ENCODE measurements at places on chromosomes 11 and 22.

DNA sequence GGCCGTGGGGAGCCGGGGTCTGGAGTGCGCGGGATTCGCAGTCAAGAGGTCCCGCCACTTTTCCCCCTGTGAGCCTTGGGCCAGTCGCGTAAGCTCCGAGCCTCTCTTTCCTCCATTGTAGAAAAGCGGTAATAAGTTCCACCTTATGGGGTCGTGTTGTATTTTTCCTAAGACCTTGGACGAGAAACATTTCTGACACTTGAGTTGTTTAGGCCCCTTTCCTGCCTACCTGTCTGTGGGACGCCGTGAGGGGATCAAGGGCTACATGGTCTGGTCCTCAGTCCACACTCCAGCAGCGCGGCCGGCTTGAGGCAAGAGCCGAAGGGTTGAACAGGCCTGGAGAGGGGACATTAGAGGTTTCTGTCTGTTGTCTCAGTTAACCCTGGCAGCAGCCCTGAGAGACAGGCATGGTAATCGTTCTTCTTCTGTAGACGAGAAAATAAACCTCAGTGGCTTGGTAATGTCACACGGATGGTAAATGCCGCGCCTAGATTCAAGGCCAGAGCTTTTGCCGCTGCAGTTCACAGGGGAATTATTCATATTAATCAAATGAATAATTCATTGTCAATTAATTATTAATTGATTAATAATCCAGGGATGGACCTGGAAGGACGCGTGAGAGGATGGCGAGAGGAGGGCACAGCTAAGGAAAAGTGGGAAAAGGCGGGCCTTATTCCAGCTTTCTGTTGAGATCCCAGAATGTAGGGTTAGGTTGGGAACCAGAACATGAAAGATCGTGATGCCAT is 545 bp downstream of the FEN1 start:
- DNase-seq = no peak

- no peak for DNase-seq
Observed at GRCh38 chr11:74540270-74540669, 46.7 kb upstream of the LIPT2 start.

- no peak for DNase-seq
Observed at GRCh38 chr11:10398525-10398924, 56.5 kb upstream of the AMPD3 start.

- DNase-seq = no peak
Observed at GRCh38 chr11:45238724-45239123, 47.4 kb downstream of the SYT13 start.

DNA sequence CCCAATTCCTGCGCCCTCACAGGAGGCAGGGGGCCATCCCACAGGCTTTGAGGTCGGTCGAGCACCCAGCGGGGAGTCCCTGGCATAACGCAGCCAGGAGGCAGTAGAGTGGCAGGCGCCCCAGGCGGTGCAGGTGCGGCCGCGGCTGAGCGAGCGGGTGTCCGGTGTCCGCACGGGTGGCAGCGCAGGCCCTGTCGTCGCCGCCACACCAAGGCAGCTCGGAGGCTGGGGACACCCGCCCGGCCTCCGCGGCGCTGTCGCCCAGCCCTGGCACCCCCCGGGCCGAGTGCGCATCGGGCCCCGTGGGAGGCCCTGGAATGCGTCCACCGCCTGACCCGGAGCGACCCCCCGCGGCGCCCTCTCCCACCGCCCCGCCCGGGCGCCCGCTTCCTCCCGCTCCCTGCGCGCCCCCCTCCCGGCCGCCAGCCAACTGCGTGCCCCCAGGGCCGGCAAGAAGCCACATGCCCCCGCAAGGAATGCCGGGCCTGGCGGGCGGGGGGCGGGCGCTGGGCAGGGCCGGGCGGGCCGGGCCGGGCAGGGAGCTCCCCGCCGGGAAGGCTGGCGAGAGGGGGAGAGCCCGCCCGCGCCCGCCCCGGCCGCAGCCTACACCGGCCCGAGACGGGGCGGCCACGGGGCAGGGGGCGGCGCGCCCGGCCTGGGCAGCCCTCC is 33.9 kb downstream of the PRDM11 start:
- DNase-seq = peak; percentile 46

GRCh38 chr11:2577991-2578928 is 121.5 kb downstream of the KCNQ1OT1 start:
- peak; percentile 41 for DNase-seq

GRCh38 chr11:110077346-110077745 is 15.8 kb upstream of the ZC3H12C start:
- no peak for DNase-seq

GRCh38 chr11:40292721-40293508 is 1166.5 kb downstream of the LRRC4C start:
- no peak for DNase-seq

DNA sequence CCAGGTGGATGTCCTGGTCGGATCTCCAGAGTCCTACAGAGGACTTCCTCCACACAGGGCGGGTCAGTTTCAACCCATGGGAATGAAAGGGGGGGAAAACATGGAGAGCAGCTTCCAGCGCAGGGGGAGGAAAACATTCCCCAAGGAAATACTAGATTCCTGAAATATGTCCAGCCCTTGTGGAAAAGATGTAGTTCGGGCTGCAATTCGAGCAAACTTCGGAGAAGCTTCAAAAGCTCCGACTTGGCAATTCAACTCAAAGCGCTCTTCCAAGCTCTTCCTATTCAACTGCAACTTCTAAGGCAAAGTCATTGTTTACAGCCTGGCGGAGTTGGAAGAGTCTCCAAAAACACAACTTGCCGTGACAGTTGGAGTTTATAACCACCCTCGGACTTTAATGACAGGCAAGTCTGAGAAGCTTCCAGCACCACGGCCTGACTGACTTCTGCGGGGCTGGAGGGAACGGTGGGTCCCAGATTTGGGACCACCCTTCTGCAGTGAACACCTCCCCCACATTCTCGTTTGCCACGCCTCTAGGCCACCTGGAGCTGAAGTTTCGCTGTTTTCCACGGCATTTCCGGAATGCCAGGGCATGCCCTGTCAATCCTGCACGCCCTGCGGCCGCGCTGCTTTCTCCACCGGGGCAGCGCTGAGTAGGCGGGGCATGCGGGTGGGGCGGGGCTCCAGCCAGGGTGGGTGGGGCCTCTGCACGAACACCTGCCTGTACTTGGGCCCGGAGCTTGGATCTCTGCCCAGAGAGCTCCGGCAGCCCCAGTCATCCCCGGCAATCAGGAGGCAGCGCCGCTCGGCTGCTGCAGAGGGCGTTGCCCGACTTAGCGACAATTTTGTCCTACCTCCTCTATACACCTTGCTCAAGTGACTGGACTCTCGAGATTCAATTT is 49.0 kb upstream of the BIRC3 start:
- peak; percentile 74 for DNase-seq

DNA sequence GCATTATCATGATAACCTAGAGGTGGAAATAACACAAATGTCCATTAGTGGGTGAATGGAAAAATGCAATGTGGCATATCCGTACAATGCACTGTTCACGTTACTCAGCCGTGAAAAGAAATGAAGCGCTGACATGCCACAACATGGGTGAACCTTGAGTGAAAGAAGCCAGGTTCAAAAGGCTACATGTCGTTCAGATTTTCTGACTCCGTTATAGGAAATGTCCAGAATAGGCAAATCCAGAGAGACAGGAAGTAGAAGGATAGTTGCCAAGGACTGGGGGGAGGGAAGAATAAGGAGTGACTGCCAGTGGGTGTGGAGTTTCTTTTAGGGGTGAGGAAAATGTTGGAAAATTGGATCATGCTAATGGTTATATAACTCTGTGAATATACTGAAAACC is 133.8 kb downstream of the ATXN10 start:
- DNase-seq = no peak

Data from mesothelial cell of epicardium (in vitro differentiated cells).